ENCODE measurements at places on chromosomes 6 and 20.

DNA sequence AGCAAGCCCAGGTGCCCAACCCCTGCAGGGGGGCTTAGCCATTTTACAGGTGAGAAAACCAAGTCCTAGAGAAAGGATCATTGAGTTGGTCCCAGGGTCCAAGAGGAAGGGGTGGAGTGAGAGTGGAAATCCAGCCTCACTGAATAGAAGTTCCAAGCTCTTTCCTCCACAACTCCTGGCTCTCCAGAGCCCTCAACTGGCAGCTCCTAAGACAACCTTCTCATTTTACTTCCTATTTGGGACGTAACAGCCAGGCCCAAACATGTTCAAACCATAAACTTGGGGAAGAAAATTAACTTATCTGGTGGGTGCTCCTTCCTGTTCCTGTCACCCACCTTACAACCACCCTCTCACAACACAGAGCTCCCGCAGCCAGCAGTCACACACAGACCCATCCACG, 57.9 kb downstream of the PRND start:
- no peak for DNase-seq

DNA sequence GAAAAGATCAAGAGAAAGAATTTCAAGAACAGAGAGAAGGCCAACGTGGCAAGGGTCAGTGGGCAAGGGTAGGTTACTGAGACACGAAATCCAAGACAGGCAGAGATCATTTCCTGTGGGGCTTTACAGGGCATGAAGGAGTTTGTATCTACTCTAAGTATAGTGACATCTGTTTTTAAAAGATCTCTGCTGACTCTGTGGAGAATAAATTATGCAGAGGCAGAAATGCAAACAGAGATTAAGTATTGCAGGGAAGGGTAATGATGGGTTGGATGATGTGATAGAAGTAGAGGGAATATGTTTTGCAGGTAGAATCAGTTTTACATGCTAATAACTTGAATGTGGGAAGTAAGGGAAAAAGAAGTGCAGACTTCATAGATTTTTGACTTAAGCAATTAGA, 243.5 kb downstream of the FRK start:
- no peak for DNase-seq

DNA sequence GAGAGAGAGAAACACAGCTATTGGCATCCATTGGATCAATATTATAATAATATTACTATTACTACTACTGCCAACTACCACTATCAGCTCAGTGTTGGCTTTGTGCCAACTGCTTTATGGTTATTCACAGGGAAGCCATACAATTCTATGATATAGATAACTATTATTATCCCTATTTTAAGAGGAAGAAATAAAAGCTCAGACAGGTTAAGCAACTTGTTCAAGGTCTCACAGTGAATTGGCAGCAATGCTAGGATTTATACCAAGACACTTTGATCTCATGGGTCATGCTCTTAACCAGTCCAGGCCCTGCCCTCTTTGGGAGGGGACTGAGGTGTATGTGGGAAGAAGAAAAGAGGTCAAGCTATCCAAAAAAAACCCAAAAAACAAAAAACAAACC, 82.0 kb upstream of the TRAF3IP2 start:
- peak; percentile 44 for DNase-seq

DNA sequence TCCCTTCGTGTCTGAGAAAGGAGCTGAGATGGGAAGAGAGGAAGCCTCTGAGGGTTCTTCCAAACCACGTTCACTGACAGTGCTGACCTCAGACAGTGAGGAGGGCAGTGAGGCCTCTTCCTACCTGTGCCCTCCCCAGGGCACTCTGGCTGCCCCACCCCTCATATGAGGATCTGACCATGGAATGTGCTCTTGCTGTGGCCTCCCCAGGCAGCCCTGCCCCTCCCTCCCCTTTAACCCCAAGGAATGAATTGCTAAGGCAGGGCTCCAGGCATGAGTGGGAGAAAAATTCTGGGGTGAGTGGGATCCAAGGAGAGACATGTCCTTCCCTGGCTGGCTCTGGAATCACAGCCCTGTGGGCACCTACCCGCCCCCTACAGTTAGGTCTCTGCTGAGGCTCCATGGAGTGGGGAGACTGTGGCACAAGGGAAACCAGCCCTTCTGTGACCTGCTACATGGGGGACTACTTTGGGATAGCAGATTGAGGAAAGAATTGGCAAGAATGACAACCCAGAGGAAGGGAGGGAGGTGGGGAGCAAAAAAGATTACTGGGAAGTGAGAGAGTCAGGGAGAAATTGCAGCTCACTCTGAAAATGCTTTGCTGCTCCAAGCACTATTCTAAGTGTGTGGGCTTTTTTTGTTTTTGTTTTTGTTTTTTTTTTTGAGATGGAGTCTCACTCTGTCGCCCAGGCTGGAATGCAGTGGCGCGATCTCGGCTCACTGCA, 29.4 kb downstream of the TNXB start:
- no peak for DNase-seq

GRCh38 chr6:53168516-53169267, 20.1 kb upstream of the GCM1 start:
- no peak for DNase-seq

- no peak for DNase-seq
Observed at GRCh38 chr6:150695652-150696051, 96.0 kb downstream of the PLEKHG1 start.

DNA sequence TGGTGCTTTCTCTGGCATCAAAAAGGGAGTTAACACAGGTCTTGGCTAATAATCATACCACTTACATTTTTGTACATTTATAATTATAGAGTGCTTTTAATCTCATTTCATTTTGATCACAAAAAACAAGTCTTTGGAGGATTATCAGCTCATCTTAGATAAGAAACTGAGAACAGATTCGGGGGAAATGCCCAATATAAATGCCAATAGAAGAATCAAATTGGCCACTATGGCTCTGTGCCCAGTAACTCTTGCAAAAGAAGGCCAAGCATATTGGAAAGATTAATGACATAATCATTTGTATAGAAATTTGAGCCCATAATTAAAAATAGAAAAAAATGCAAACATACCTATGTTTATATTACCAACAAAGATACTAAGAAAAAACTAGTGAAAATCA, 42.5 kb downstream of the IPCEF1 start:
- no peak for DNase-seq

Data from hematopoietic multipotent progenitor cell treated with erythropoietin and hydrocortisone succinate and interleukin-3 and kit ligand, for 15 days (in vitro differentiated cells).